ENCODE measurements at places on chromosomes 13 and 19. TPM values are rescaled to one million over a fixed set of nuclear protein-coding genes. Genes with fewer than 3 reads are reported as not detected.

GRCh38 chr13:101433895-101434294, 17.6 kb upstream of the NALCN start:
- H3K4me1 ChIP-seq, result no peaks in the 10 kb centered on the region
- H3K27me3 ChIP-seq, result peaks cover 12% of the 10 kb centered on the region
- no peak overlapping the region for H3K27ac ChIP-seq
- H3K36me3 ChIP-seq, result no peaks in the 10 kb centered on the region
- no peak for DNase-seq

- peaks cover 43% of the 10 kb centered on the region for H3K4me1 ChIP-seq
Measured at GRCh38 chr13:27425918-27426630, 1.7 kb downstream of the GTF3A start.

DNA sequence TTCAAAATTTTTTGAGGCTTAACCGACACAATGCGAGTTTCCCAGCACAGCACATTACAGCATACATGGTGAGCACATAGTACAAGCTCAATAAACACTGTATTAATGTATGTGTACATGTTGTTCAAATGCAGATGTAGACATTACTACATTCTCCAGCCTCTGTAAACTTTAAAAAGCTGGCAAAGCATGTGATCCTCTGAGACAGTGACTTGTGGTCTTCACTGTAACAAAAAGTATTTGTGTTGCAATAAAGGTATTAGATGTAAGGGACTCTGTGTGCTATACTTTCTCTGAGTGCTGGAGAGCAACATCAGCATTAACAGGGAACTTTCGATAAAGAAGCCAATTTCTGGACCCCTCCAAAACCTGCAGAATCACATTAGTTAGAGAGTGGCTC, 46.4 kb upstream of the ZNF254 start:
- peaks cover 34% of the 10 kb centered on the region for H3K36me3 ChIP-seq
- H3K4me3 ChIP-seq, result no peak overlapping the region
- peak overlapping the region; percentile 18 for H3K27ac ChIP-seq
- peaks cover 29% of the 10 kb centered on the region for H3K4me1 ChIP-seq
- no peak for DNase-seq

- no peak for DNase-seq
- no peaks in the 10 kb centered on the region for H3K27me3 ChIP-seq
- peaks cover 8% of the 10 kb centered on the region for H3K4me1 ChIP-seq
Measured at GRCh38 chr13:40406405-40407120, 259.9 kb downstream of the FOXO1 start.

- H3K27ac ChIP-seq, result no peak overlapping the region
- H3K27me3 ChIP-seq, result no peaks in the 10 kb centered on the region
- H3K4me1 ChIP-seq, result peaks cover 31% of the 10 kb centered on the region
- DNase-seq, result peak; percentile 68
- H3K4me3 ChIP-seq, result peak overlapping the region; percentile 60
Measured at GRCh38 chr19:55585658-55586339, 5.2 kb upstream of the ZNF579 start.

GRCh38 chr13:80555796-80556678, 215.1 kb upstream of the SPRY2 start:
- no peaks in the 10 kb centered on the region for H3K36me3 ChIP-seq
- no peak for DNase-seq
- H3K27me3 ChIP-seq, result no peaks in the 10 kb centered on the region
- no peak overlapping the region for H3K4me3 ChIP-seq
- H3K27ac ChIP-seq, result no peak overlapping the region

- H3K36me3 ChIP-seq, result no peaks in the 10 kb centered on the region
- H3K27ac ChIP-seq, result no peak overlapping the region
- H3K27me3 ChIP-seq, result peaks cover 6% of the 10 kb centered on the region
- no peaks in the 10 kb centered on the region for H3K4me1 ChIP-seq
- H3K4me3 ChIP-seq, result no peak overlapping the region
- no peak for DNase-seq
Measured at GRCh38 chr19:14950421-14950820, 9.1 kb downstream of the OR7C2 start.

DNA sequence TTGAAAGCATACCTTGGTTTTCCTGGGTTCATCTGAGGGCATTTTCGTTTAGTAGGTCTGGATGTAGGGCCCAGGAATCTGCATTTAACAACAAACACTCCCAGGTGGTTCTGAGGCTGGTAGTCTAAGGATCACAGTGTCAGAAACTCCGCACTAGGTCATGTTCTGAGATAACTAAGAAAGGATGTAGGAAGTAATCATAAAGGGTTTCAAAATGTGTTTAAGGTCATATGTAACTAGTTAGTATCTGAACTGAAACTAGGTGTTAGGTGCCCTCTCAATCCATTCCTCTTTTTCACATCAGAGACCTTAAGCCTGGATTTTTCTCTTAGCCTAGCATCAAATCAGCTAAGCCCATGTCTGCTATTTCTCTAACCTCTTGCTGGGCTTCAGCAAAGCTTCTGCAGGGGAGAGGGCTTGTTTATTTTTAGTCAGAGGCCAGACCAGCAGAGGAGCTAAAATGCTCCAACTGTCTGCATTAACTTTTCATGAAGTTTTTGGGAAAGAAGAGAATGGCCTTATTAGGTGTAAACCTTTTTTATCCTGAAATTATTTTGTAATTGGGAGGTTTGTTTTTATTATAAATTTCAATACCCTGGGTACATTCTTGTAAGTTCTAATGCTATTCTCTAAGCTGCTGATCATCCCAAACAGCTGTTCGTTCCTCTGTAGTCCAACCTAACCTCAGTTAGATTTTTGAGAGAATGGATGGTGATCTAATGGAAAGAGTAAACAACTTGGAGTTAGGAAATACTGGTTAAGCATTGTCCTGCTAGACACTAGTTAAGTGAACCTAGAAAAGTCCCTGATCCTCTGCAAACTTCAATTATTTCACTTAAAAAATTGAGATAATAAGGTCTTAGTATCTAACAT, 262.8 kb upstream of the RFC3 start:
- no peaks in the 10 kb centered on the region for H3K27me3 ChIP-seq
- peak; percentile 14 for DNase-seq
- no peak overlapping the region for H3K27ac ChIP-seq
- no peak overlapping the region for H3K4me3 ChIP-seq
- peaks cover 3% of the 10 kb centered on the region for H3K36me3 ChIP-seq

- peaks cover 31% of the 10 kb centered on the region for H3K4me1 ChIP-seq
- peak overlapping the region; percentile 61 for H3K27ac ChIP-seq
- H3K27me3 ChIP-seq, result no peaks in the 10 kb centered on the region
Measured at GRCh38 chr13:20461481-20461859, 64.2 kb downstream of the CRYL1 start.

DNA sequence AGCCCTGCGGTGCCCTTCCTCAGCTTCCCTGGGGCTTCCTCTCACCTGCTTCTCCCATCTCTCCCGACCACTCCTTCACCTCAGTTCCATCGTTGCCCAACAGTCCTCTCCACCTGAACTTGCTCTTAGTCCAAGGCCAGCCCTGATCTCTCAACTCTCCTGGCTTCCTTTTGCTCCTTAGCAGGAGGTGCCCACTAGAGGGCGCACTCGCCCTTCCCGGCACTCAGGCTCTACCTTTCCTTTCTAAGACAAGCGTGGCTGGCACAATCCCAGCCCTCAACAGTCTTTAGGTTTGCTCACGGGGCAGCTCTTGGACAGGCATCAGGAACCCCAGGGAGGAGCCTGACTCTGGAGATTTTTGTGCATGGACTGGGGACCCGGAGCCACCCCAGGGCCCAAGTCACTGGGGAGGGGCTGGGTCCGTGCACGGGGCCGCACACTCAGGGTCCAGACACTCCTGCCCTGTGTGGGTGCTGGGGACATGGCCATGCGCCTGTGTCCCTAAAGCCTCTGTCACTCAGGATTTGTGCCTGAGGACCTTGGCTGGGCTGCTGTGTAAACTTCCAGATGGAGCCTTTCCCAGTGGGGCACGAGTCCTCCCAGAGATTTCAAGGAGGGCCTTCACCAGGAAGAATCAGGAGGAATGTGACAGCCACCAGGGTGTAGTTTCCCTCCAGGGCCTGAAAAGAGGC, 12.1 kb upstream of the CEACAM8 start:
- H3K4me3 ChIP-seq, result no peak overlapping the region
- H3K27me3 ChIP-seq, result peaks cover 24% of the 10 kb centered on the region
- DNase-seq, result peak; percentile 77
- H3K27ac ChIP-seq, result no peak overlapping the region
- no peaks in the 10 kb centered on the region for H3K4me1 ChIP-seq
- H3K36me3 ChIP-seq, result no peaks in the 10 kb centered on the region

GRCh38 chr19:30551271-30551670, 179.1 kb downstream of the ZNF536 start:
- H3K27me3 ChIP-seq, result peaks cover 1% of the 10 kb centered on the region
- no peak for DNase-seq
- H3K27ac ChIP-seq, result no peak overlapping the region

DNA sequence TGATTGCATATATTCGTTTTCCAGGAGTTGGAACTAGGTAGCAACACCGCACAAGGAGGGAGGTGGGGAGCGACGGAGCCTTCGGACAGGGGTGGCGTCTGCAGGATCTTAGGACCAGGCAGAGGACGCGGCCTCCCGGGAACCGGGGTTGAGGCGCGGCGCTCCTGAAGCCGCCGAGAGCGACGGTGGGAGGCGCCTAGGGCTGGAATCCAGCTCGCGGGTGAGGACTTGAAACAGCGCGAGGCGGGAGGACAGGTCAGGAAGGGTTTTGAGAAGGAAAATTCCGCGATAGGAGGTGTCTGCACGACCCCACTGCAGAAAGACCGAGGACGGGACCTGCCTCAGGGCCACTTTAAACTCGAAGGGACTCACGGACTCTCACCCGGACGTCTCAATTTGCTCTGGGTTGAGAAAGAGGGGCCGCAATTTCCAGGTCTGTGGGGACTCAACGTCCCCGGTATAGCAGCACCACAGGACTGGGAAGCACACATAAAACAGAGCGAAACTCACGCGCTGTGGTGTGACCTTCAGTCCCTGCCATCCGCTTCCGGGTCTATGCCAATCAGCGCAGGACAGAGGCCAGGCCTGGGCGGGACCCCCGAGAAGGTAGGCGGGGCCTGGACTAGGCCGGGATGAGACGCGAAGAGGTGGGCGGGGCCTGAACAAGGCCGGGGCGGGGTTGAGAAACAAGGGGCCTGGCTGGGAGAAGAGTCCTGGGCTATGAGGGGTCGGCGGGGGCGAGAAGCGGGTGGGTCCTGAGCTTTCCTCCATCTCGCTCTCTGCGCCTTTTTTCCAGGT, at the start of gene ZNF320:
Gene ZNF320, minus strand, starts transcription at position 498 of the 798 bp plus-strand sequence. CDS start 7,380 bp downstream, outside the sequence.
- H3K4me3 ChIP-seq, result peak within 1 kb of the TSS; percentile 87
- peak; percentile 96 for DNase-seq
- no peaks in the 10 kb centered on the region for H3K27me3 ChIP-seq

DNA sequence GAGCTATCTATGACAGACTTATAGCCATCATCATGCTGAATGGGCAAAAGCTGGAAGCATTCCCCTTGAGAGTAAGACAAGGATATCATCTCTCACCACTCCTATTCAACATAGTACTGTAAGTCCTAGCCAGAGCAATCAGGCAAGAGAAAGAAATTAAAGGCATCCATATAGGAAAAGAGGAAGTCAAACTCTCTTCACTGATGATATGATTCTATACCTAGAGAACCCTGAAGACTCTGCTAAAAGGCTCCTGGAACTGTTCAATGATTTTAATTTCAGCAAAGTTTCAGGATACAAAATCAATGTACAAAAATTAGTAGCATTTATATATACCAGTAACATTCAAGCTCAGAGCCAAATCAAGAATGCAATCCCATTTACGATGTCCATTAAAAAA, 21.7 kb upstream of the C1QTNF9B start:
- H3K27ac ChIP-seq, result no peak overlapping the region
- no peaks in the 10 kb centered on the region for H3K4me1 ChIP-seq
- no peak overlapping the region for H3K4me3 ChIP-seq
- DNase-seq, result no peak
- peaks cover 26% of the 10 kb centered on the region for H3K27me3 ChIP-seq
- no peaks in the 10 kb centered on the region for H3K36me3 ChIP-seq

GRCh38 chr13:72074663-72075062, 207.7 kb upstream of the DACH1 start:
- H3K27me3 ChIP-seq, result no peaks in the 10 kb centered on the region
- H3K4me3 ChIP-seq, result no peak overlapping the region
- H3K4me1 ChIP-seq, result no peaks in the 10 kb centered on the region
- H3K27ac ChIP-seq, result no peak overlapping the region
- no peaks in the 10 kb centered on the region for H3K36me3 ChIP-seq

DNA sequence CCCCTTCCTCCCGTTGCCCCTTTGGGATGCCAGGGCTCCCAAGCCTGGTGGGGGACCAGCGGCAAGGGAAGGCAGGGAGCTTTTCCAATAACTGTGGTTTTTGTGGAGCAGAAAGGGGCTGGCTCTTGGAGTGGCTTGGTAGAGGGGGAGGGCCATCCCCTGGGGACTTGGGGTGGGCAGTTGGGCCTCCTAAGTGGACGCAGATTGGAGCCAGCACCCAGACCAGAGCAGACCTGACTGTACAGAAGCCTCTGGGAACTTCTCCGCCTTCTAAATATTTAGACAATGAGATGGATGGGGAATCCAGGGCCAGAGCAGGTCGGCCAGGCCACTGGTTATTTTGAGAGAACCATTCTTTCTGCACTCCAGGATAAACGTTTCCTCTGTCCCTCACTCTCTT, 4.2 kb downstream of the PTGIR start:
- H3K4me1 ChIP-seq, result peaks cover 68% of the 10 kb centered on the region
- H3K27ac ChIP-seq, result peak overlapping the region; percentile 93
- no peaks in the 10 kb centered on the region for H3K27me3 ChIP-seq

- peak overlapping the region; percentile 54 for H3K4me3 ChIP-seq
- H3K27ac ChIP-seq, result peak overlapping the region; percentile 100
- peaks cover 68% of the 10 kb centered on the region for H3K4me1 ChIP-seq
- peaks cover 20% of the 10 kb centered on the region for H3K36me3 ChIP-seq
Measured at GRCh38 chr19:19602136-19602712, 16.3 kb downstream of the PBX4 start.

GRCh38 chr19:55284405-55285058, 735 bp downstream of the BRSK1 start:
- no peak overlapping the region for H3K4me3 ChIP-seq
- H3K36me3 ChIP-seq, result no peaks in the 10 kb centered on the region
- no peak overlapping the region for H3K27ac ChIP-seq
- no peaks in the 10 kb centered on the region for H3K27me3 ChIP-seq

GRCh38 chr19:55086730-55087541, 11.3 kb downstream of the EPS8L1 start:
- H3K36me3 ChIP-seq, result peaks cover 7% of the 10 kb centered on the region
- H3K27me3 ChIP-seq, result peaks cover 48% of the 10 kb centered on the region
- peak overlapping the region; percentile 48 for H3K4me3 ChIP-seq
- peaks cover 27% of the 10 kb centered on the region for H3K4me1 ChIP-seq
- peak; percentile 74 for DNase-seq
- no peak overlapping the region for H3K27ac ChIP-seq

DNA sequence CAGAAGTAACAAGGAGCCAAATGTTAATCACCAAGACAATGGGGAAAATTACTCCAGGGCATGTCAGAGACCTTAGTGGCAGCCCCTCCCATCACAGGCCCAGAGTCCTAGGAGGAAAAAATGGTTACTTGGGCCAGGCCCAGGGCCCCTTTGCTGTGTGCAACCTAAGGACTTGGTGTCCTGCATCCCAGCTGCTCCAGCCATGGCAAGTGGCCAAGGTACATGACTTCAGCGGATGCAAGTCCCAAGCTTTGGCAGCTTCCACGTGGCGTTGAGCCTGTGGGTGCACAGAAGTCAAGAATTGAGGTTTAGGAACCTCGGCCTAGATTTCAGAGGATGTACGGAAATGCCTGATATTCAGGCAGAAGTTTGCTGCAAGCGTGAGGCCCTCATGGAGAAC, 46.7 kb downstream of the OR10H4 start:
- H3K27ac ChIP-seq, result no peak overlapping the region
- DNase-seq, result no peak
- H3K36me3 ChIP-seq, result no peaks in the 10 kb centered on the region

The ZNF562 gene
- total RNA-seq, result 35.3 TPM

The LILRB2 gene
- total RNA-seq, result not detected

The MBD3L4 gene
- total RNA-seq, result not detected

The KIR3DL2 gene
- total RNA-seq, result 0.27 TPM

The ZNF429 gene
- 9.5 TPM for total RNA-seq

The ZSCAN18 gene
- total RNA-seq, result 13.8 TPM

The ANKRD24 gene
- total RNA-seq, result 1.7 TPM

The RXFP2 gene
- total RNA-seq, result not detected

The UBAC2 gene
- total RNA-seq, result 54.5 TPM

The COX7A1 gene
- total RNA-seq, result not detected
